ENCODE measurements at places on chromosomes 12 and 14.

- no peak for DNase-seq
Observed at GRCh38 chr12:130870442-130871285, 1.2 kb upstream of the RAN start.

DNA sequence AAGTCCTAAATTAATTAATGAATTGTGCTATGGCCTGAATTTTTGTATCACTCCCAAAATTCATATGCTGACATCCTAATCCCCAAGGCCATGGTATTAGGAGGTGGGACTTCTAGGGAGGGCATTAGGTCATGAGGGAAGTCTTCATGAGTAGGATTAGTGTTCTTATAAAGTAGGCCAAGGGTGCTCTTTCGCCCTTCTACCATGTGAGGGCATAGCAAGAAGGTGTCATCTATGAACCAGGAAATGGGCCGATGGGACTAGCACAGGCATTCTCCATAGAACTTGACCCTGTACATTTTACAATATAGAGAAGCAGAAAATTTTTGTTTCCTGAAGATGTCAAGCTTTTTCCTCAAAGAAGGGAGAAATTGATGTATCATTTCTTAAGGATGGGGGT lies 12.5 kb downstream of the SYT10 start:
- DNase-seq = no peak

- DNase-seq = no peak
Observed at GRCh38 chr12:106147956-106148355, 9.2 kb upstream of the NUAK1 start.

GRCh38 chr12:62643486-62643885 lies 176.9 kb downstream of the MON2 start:
- DNase-seq = no peak

DNA sequence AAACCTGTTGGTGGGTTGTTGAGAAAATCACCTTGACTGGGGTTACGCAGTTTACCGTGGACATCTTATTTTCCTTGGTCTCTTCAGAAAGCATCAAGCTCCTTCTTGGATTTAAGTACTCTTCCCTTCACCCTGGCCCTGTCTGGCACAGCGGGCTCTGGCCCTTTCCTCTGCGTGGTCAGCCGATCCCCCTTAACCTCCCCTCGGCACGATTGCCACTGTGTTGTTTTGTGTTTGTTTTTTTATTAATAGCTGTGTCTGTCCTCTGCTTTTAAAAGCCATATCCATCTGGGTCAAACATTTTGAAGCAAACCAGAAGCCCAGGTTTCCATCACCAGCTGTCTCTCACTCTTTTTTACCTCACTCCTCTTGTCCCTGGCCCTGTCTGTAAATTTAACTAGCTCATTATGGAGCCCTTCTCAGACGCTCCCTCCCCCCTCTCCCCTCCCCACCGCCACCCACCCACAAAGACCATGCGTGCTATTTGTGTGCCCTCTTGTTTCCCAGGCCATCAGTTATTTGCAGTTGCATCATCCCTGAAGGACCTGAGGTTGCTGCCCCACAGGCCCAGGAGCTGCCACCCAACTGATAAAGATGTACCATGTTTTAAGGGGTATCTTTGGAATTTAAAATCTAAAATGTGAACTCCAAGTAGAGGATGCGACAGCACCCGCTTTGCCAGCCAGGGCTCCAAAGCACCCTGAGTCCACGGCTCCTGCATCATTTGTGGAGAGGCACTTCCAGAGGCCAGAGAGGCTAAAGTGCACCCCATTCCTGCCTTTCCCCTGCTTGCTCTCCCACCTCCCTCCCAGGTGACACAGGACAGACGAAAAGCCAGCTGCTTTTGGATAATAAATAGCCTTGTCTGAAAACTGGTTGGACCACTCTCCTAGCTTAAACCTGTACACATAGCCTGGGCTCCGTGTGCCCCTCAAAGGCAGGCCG lies 3.9 kb downstream of the BCL11B start:
- DNase-seq = no peak

DNA sequence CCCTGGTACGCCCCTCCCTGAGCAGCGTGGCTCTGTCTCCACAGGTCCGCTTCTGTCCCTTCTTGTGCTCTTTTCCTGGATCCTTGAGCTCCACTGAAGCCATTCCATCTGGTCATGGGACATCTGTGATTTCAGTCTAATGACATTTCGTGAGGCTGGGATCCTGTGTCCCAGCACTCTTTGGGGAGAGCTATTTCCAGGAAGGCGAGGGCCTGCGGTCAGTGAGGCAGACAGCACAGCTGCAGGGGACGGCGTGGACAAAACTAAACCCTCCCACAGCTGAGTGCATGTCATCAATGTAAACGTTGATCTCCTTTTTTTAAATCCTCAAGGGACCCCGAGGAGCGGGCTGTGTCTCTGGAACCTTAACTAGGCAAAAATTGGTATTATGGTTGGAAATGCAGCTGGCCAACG lies 127.7 kb downstream of the DACT1 start:
- no peak for DNase-seq

DNA sequence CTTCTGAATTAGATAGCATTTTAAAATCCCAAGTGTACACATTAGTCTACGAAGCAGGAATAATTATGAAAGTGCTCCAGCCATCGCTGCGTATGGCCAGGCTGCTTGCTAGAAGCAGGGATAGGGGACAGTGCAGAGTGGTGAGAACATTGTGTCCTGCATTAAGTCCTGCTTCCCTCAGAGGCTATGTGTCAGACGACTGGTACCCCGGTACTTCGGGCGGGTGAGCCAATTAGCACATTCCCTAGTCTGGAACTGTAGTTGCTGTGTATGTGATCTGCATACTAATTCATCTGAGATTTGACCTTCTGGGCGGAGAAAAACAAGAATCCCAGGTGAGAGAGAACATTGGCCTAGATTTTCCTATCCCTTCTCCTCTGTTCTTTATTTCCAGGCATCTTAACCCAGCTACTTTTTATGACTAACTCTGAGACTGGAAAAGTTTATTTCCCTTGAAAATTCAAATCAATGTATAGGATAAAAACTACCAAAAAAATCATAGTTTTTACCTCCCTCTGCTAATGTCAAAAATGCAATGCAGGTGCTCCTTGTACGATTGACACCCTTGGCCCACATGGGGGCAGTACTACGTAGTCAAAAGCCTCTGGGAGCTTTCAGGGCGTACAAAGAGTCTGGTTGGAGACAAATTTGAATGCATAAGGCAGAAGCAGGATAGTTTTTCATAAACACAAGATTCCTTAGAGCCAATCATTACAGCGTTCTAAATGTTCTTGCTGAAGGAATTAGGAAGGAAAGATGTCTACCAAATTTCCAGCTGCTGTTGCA lies 764.3 kb downstream of the NOVA1 start:
- no peak for DNase-seq

- DNase-seq = no peak
Observed at GRCh38 chr14:69803753-69804152, 6.7 kb upstream of the SLC10A1 start.

DNA sequence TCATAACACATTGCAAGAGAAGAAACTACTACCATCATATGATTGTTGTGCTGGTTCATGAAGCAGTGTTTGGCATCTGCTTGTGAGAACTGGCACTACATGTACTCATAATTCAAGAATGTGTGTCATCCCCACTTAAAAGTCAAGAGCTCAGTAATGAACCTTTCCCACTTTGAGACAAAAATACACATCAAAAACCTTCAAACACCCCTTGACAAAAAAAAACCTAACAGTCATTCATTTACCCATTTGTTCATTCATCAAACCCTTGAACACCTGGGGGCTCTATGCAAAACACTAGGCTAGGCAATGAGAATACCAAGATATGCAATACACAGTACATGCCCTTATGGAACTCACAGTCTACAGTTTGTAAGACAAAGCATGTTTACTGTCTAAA lies 40.0 kb downstream of the KIF21A start:
- DNase-seq = no peak

GRCh38 chr12:95546491-95546813 lies 4.8 kb downstream of the USP44 start:
- no peak for DNase-seq

- DNase-seq = no peak
Observed at GRCh38 chr12:42571327-42572009, 18.1 kb downstream of the PRICKLE1 start.

DNA sequence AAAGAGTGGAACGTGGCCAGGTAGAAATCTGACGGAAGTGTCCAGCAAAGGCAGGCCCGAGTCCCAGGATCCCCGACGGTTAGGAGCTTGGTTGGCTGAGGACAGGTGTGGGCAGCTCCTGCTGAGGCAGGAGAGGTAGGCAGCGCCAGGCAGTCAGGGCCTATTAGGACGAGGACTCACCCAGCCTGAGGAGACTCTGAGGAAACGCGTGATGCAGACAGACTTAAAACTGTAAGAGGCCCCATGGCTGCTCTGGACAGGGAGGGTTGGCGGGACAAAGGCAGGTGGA lies 255.7 kb upstream of the SFSWAP start:
- DNase-seq = no peak

GRCh38 chr12:16602412-16602811 lies 3.5 kb downstream of the LMO3 start:
- DNase-seq = no peak

- DNase-seq = peak; percentile 81
Observed at GRCh38 chr12:6954316-6955107, 3.4 kb downstream of the PTPN6 start.

GRCh38 chr12:71474791-71475190 lies 35.2 kb downstream of the LGR5 start:
- DNase-seq = no peak

DNA sequence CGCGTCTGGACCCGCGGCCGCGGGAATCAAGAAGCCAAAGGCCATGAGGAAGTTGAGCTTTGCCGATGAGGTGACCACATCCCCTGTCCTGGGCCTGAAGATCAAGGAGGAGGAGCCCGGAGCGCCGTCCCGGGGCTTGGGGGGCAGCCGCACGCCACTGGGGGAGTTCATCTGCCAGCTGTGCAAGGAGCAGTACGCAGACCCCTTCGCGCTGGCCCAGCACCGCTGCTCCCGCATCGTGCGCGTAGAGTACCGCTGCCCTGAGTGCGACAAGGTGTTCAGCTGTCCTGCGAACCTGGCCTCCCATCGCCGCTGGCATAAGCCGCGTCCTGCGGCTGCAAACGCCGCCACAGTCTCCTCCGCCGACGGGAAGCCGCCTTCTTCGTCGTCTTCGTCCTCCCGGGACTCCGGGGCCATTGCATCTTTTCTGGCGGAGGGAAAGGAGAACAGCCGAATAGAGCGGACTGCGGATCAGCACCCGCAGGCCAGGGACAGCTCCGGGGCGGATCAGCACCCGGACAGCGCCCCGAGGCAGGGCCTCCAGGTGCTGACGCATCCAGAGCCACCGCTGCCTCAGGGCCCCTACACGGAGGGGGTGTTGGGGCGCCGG lies 1.0 kb downstream of the INSM2 start:
- DNase-seq = peak; percentile 93

- DNase-seq = peak; percentile 59
Observed at GRCh38 chr12:132390287-132391076, 61.1 kb upstream of the GALNT9 start.

DNA sequence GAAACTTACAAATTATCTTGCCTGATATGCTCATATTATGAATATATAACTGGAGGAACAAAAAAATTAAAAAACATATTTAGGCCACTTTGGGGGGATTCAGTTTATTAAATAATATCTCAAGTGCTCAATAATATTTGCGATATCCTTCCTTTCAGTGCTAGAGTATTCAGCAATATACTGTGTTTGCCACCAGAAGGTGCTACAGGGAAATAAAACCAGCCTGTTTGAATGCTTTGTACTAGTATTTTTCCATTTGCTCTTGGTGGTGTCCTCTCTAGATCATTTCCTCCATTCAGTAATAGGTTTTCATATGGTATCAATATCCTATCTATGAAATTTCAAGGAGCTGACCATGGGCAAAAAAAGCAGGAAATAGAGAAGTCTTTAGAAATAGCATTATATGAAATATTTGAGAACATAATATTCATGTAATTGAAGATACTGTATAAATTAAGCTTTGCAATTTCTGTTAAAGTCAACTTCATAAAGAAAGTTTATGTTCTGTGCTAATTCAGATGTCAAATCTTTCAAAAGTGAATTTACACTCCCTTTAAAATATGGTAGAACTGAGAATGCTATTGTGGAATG lies 106.2 kb upstream of the NAV3 start:
- no peak for DNase-seq

- DNase-seq = no peak
Observed at GRCh38 chr14:51185754-51186153, 54.3 kb upstream of the TMX1 start.

- no peak for DNase-seq
Observed at GRCh38 chr12:27123642-27124041, 41.3 kb upstream of the C12orf71 start.

DNA sequence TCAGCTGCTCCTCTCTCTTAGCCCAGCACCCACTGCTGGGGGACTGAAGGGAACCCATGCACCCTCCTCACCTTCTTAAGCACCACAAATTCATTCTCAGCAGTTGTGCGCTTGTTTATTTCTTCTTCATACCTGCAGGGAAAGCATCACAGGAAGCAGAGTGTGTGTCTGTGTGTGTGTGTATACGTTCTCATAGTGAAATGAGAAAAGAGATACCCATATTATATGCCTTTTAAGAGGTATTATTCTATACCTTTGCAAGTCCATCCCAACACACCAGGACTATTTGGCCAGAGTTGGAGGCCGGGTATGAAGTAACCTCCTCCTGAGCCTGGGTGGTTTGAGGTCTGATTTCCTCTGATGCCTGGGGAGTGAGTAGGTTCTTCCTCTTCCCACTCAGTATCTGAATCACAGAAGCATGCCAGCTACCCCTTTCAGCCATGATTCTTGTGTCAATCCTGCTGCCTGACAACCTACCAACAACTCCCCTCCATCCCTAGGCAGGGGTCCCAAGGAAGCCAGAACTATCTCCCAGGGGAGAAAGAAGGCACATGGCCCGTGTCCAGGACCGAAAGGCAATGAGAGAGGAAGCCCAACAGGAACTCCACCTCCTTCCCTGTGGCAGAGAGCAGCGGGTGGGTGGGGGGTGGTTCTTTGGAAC lies 3.0 kb downstream of the KRT73 start:
- no peak for DNase-seq

- no peak for DNase-seq
Observed at GRCh38 chr12:112822056-112822455, 30.5 kb downstream of the RPH3A start.

DNA sequence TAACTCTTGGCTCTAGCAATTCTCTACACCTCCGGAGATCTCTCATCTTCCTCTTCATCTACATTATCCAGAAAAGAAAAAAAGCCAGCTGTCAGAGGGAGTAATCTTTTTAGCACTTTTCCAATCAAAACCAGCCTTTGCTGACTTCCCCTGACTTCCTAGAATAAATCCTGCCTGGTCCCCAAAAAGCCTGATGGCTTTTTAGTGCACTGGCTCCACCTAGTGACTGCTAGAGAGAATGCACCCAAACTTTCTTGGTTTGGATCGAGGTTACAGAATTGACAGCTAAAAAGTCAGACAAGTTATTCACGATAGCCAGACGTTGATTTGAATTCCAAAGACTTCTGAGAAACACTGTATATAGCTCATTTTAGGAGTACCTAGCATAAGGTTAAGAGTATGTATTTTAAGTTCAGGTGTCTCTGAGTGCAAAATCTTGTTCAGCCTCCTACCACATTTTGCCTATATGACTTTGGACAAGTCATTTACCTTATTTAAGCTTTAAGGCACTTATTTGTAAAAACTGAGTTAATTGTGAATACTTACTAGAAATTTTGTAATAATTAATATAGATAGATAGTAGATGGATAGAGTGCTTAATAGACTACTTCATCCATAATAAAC lies 185.7 kb upstream of the GRIN2B start:
- no peak for DNase-seq

All from chondrocyte (in vitro differentiated cells).